ENCODE measurements at places on chromosomes 2 and 18. TPM values are rescaled to one million over a fixed set of nuclear protein-coding genes. Genes with fewer than 3 reads are reported as not detected.

Gene KCNIP3
- 0.21 TPM for total RNA-seq

Gene SLC9A4
- 0.07 TPM for total RNA-seq

Gene UGT1A8
- not detected for total RNA-seq

Gene LYG2
- not detected for total RNA-seq

DNA sequence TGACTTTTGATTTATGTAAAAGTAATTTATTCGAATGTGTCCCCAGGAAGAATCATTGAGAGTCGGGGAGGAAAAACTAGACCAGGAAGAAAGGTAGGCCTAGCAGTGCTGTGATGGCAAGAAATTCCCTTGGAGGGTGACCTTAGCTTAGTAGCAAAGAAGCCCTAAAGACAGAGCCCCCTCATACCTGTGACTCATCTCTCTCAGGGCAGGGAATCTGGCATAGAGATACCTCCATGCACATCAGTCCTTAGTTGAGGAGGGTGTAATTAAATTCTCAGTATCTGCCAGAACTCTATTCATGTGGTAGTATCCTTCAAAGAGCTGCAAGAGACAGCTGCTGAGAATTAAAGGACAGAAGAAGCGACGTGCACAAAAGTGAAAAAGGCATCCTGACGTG, 360.3 kb downstream of the FBXO15 start:
- H3K4me1 ChIP-seq: no peaks in the 10 kb centered on the region
- no peaks in the 10 kb centered on the region for H3K36me3 ChIP-seq
- no peak overlapping the region for H3K27ac ChIP-seq
- DNase-seq: no peak

DNA sequence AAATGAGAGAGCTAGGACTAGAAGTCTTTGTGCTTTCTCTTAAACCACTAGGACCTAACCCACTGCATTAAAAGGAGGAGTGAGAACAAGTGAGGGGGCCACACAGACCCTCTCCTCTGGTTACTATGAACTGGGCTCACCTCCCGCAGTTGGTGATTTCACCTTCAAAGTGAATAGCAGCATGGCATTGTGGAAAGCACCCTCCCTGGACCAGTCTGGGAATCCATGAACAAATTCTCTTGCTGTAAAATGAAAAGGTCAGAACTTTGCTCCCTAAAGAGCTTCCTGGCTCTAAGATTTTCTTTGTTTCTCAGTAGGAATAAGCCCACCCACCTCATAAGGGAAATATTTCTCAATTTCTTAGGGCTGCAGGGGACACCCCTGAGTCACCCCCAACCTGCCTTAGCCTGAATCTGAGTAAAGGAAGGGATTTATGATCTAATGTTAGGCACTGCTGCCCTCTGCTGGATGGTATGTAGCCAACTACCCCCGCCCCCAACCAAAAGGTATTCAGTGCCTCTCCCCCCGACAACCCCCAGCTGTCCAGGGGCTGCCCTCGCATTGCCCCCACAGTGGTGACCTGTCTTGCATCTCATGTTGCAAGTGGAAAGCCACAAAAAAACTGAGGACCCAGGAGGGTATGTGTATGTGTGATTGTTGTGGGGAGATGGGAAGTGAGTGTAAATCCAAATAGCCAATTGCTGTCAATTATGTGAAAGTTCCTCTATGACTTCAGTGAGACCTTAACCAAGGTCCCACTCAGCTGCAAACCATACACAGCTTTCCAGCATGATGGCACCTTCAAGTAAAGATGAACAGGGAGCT, 230.9 kb upstream of the SLC14A2 start:
- no peaks in the 10 kb centered on the region for H3K27me3 ChIP-seq
- no peaks in the 10 kb centered on the region for H3K36me3 ChIP-seq
- DNase-seq: peak; percentile 45
- H3K4me1 ChIP-seq: no peaks in the 10 kb centered on the region
- H3K27ac ChIP-seq: no peak overlapping the region

DNA sequence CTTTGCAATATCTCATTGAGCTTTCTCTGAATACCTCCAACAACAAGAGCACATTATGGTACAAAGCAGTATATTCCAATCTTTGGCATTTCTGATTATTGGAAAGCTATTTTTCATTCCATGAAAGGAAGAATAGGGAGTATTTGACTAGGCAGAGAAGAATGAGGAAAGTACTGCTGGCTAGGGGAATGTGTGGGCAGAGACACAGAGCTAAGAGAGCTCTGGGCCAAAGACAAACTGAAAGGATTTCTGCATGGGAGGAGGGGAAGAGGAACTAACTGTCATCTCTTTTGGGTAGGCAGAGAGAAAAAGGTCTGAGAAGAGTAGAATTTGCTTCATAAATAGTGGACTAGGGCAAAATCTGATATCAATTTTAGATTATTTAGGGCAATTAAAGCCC, 150.8 kb downstream of the CCDC85A start:
- no peak for DNase-seq
- H3K27me3 ChIP-seq: no peaks in the 10 kb centered on the region
- H3K36me3 ChIP-seq: no peaks in the 10 kb centered on the region
- H3K27ac ChIP-seq: no peak overlapping the region

GRCh38 chr2:214830794-214831346, 21.4 kb upstream of the BARD1 start:
- H3K27ac ChIP-seq: no peak overlapping the region
- no peaks in the 10 kb centered on the region for H3K36me3 ChIP-seq
- peak; percentile 40 for DNase-seq
- H3K4me3 ChIP-seq: no peak overlapping the region
- H3K27me3 ChIP-seq: peaks cover 6% of the 10 kb centered on the region

DNA sequence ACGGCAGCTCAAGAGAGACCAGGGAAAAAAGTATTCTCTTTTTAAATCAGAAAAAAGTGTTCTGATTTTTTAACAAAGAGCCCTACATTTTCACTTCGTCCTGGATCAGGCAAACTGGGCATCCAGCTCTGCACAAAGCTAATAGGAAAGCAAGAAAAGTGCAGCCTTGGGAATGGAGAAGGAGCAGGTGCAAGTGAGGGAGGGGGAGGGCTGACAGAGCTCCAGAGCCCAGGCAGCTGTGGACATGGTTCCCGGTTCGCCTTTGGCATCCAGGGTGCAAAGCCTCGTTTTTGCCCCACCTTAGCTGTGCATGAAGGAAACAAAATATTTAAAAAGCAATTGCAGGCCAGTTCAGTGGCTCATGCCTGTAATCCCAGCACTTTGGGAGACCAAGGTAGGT, 82.2 kb downstream of the FAM124B start:
- H3K4me3 ChIP-seq: no peak overlapping the region
- no peaks in the 10 kb centered on the region for H3K4me1 ChIP-seq
- no peaks in the 10 kb centered on the region for H3K36me3 ChIP-seq

- H3K36me3 ChIP-seq: no peaks in the 10 kb centered on the region
- peak overlapping the region; percentile 14 for H3K27ac ChIP-seq
- peak overlapping the region; percentile 90 for H3K4me3 ChIP-seq
- H3K4me1 ChIP-seq: peaks cover 32% of the 10 kb centered on the region
- H3K27me3 ChIP-seq: peaks cover 10% of the 10 kb centered on the region
- peak; percentile 59 for DNase-seq
Observed at GRCh38 chr2:201779901-201780673, 646 bp downstream of the ALS2 start.

GRCh38 chr2:132517386-132517785, 100.8 kb downstream of the GPR39 start:
- no peak for DNase-seq
- no peak overlapping the region for H3K27ac ChIP-seq
- no peaks in the 10 kb centered on the region for H3K36me3 ChIP-seq
- no peaks in the 10 kb centered on the region for H3K27me3 ChIP-seq

- no peak overlapping the region for H3K27ac ChIP-seq
- no peaks in the 10 kb centered on the region for H3K27me3 ChIP-seq
- DNase-seq: no peak
- H3K36me3 ChIP-seq: no peaks in the 10 kb centered on the region
Observed at GRCh38 chr18:35933982-35934381, 38.5 kb upstream of the RMP24 start.

GRCh38 chr2:207750345-207750744, 19.4 kb downstream of the FZD5 start:
- H3K27ac ChIP-seq: no peak overlapping the region
- no peak overlapping the region for H3K4me3 ChIP-seq
- H3K36me3 ChIP-seq: peaks cover 8% of the 10 kb centered on the region
- no peaks in the 10 kb centered on the region for H3K27me3 ChIP-seq
- no peak for DNase-seq

- DNase-seq: no peak
- no peaks in the 10 kb centered on the region for H3K36me3 ChIP-seq
- no peak overlapping the region for H3K27ac ChIP-seq
- H3K4me1 ChIP-seq: peaks cover 14% of the 10 kb centered on the region
- H3K4me3 ChIP-seq: no peak overlapping the region
Observed at GRCh38 chr2:25283921-25284320, 57.8 kb downstream of the DNMT3A start.

- no peaks in the 10 kb centered on the region for H3K36me3 ChIP-seq
- peaks cover 37% of the 10 kb centered on the region for H3K4me1 ChIP-seq
- peak overlapping the region; percentile 30 for H3K4me3 ChIP-seq
- no peak overlapping the region for H3K27ac ChIP-seq
Observed at GRCh38 chr2:73981081-73982001, 3.4 kb upstream of the TET3 start.

GRCh38 chr2:186862869-186863709, 14.1 kb upstream of the ZSWIM2 start:
- peaks cover 16% of the 10 kb centered on the region for H3K4me1 ChIP-seq
- H3K27ac ChIP-seq: peak overlapping the region; percentile 39
- DNase-seq: peak; percentile 85
- no peak overlapping the region for H3K4me3 ChIP-seq
- no peaks in the 10 kb centered on the region for H3K36me3 ChIP-seq

- no peak overlapping the region for H3K27ac ChIP-seq
- DNase-seq: no peak
- H3K36me3 ChIP-seq: no peaks in the 10 kb centered on the region
- no peaks in the 10 kb centered on the region for H3K27me3 ChIP-seq
Observed at GRCh38 chr18:47417807-47418206, 166.3 kb upstream of the SKOR2 start.

DNA sequence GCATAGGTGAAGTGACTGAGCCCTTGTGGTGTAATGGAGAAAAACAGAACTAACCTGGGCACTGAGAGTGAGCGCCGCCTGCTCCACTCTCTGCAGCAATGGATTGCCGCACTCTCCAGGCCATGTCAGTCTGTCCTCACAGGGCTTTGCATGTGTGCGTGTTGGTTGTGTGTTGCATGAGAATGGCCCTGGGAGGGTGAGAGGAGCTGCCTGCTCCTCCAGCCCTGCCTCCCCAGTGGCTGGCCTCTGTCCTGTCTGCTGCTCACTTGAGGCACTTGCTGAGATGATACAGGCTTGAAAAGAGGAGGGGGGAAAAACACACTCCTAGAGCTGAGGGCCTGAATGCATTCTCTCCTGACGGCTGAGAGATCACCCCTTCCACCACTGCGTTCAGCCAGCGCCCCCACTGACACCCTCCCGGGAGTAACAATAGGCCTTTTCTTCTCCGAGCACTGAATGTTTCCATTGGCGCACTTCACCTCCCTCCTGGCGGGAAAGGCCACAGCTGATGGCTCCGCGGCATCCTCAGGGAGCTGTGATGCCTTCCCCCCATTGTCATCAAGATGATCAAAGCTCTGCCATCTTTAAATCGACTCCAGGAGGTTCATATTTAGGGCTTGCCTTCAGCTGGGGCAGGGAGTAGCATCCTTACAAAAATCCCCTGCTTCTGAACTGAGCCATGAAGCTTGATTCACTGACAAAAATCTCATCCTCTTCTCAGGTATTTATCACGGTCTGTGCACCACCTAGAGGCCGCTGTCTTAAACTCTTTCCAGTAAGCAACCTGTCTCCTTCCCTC, 49.9 kb upstream of the DAPL1 start:
- H3K4me1 ChIP-seq: peaks cover 3% of the 10 kb centered on the region
- no peaks in the 10 kb centered on the region for H3K36me3 ChIP-seq
- peak; percentile 80 for DNase-seq
- no peak overlapping the region for H3K27ac ChIP-seq
- H3K27me3 ChIP-seq: peaks cover 23% of the 10 kb centered on the region

DNA sequence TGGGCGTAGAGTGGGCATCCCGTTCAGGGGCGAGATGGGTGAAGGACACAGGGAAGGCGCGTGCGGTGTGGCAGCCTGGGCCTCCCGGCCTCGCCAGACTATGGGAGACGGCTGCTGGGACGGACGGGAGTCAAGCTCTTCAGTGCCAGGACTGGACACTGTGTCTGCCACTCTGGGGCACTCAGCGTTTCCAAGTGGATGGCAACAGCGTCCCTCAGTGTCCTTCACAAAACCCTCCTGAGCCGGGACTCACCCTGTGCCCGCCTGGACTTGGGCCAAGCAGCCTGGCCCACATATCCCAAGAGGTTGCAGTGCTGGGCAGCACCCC, 16.3 kb upstream of the BOK start:
- peaks cover 30% of the 10 kb centered on the region for H3K4me1 ChIP-seq
- H3K27ac ChIP-seq: no peak overlapping the region
- DNase-seq: no peak
- H3K36me3 ChIP-seq: no peaks in the 10 kb centered on the region

DNA sequence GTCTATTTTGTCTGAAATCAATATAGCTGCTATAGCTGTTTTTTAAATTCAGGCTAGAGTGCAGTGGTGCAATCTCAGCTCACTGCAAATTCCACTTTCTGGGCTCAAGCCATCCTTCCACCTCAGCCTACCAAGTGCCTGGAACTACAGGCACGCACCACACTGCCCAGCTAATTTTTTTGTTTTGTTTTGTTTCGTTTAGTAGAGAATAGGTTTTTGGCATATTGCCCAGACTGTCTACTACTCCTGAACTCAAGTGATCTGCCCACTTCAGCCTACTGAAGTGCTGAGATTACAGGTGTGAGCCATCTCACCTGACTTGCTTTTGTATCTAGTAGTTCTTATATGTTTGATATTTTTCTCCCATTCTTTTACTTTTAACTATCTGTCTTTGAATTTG, 259.7 kb downstream of the CDH19 start:
- no peak for DNase-seq
- H3K27ac ChIP-seq: no peak overlapping the region
- H3K4me1 ChIP-seq: no peaks in the 10 kb centered on the region
- no peak overlapping the region for H3K4me3 ChIP-seq
